RPMI8226 (cell line): ENCODE measurements at places on chromosomes 13 and 19.
A peak's percentile ranks its signal among the peaks of the same experiment; 100 is the strongest.

DNA sequence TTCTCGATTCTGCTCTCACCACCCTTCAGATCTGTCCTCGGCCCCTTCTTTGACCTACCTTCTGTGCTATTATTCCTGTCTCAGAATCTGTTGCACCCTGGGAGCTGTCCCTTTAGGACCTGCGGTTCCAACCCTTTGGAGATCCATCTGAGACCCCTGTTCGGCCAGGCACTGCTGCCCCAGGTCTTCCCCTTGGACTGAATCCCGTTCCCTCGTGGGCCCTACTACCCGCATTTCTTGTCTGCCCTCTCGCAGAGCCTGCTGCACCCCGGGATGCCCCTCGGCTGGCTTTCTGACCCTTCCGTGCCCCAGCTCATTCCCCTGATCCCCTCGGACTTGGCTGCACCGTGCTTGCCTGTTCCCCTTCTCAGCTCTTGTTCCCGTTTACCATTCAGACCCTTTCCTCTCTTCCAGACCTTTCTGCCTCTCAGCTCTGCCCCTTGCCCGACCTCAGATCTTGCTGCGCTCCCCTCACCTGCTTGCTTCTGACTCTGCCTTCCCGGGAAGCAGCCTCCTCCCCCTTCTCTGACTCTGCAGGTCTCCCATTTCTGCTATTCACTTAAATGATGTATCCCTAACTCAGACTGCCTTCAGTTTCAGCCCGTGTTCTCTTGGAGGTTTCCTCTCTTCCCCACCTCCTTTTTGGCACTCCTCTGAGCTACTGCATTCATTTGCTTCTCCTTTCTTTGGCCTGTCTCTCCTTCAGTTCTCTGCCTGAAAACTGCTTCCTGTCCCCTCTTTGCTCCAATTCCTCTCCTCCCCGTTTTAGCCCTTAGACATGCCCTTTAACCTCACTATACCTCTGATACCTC, 1.1 kb downstream of the ARHGAP35 start:
- DNase-seq, result peak; percentile 21

DNA sequence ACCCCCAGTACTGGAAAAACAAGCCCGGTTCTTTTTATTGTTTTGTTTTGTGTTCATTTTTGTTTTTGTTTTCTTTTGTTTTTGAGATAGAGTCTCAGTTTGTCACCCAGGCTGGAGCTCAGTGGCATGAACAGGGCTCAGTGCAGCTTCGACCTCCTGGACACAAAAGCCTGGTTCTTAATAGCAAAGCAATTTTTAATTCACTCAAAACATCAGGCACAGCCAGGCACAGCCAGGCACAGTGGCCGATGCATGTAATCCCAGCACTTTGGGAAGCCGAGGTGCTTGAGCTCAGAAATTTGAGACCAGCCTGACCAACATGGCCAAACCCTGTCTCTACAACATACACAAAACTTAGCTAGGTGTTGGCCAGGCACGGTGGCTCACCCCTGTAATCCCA, 30.7 kb downstream of the INSR start:
- no peak for DNase-seq

GRCh38 chr13:94712812-94713560, 641 bp upstream of the SOX21 start:
- DNase-seq, result no peak

GRCh38 chr19:7545300-7545699, 9.8 kb downstream of the PNPLA6 start:
- peak; percentile 58 for DNase-seq

DNA sequence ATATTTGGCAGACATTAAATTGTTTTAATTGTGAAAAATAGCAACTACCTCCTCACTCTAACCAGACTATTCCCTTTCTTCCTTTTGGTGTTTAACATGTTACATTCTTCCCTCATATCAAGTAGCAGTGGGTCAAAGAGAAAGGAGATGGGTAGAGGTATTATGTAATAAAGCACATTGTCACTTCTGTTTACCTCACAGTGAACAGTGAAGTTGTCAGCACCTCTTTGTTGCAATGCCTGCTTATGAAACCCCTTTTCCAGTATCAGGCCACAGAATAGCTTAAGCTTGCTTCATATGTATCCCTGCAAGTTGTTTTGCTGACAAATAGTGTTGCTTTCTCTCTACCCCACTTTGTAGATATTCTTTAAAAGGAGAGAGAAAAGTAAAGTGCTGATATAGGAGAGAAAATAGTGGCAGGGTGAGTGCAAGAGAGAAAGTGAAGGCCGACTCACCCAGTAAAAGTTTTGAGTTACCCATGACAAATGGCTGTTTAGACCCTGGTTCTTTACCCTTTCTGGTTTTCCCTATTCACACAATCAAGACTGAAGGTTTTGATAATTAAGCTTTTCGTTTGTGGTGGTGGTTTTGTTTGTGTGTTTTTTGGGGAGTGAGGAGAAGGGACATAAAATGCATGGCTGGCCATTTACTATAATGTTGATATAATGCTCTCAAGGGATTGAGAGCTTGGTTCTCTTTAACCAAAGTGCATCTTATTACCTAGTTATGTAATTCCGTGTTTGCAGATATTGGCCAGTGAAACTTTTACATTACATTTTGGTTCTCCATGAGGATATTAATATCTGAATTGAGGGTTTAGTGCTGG, 3.7 kb downstream of the ITM2B start:
- DNase-seq, result no peak

DNA sequence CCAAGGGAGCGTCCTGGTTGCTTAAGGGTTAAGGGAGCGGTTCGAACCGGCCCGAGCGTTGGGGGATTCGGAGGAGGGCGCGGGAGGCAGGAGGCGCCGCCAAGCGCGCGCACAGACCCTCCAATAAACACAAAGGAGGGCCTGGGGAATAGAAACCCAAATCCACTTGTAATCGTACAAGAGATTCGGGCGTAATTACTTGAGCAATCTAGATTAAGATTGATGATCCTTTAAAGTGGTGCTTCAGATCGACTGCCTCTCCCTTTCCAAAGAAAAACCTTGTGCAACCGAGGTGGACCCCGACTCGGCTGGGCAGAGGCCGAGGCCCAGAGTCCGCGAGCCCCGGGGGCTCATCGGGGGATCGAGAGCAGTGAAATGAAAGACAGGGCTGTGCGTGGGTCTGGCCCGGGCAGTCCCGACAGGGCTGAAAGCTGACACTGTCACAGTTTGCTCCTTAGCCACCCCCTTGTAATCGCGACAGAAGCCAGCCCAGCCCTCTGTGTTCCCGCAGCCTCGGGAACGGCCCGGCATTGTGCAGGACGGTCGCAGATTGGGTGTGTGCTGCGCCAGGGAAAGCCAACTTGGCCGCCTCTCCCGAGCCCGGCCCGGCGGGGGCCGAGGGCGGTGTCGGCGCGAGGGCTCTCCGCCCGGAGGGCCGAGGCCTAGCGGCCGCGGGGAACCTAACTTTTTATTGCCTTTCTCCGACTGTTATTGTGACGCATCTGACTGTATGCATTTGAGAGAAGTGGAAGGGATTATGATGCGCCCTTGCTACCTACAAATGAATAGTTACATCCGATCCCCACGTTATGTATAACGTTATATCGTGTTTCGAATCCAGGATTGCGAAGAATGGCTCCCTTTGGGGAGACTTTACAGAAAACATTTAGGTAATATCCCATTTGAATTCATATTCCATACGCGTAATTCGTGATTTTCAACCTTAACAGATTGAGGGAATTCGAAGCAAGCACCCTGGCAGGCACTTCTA, 5.5 kb downstream of the MAB21L1 start:
- no peak for DNase-seq

DNA sequence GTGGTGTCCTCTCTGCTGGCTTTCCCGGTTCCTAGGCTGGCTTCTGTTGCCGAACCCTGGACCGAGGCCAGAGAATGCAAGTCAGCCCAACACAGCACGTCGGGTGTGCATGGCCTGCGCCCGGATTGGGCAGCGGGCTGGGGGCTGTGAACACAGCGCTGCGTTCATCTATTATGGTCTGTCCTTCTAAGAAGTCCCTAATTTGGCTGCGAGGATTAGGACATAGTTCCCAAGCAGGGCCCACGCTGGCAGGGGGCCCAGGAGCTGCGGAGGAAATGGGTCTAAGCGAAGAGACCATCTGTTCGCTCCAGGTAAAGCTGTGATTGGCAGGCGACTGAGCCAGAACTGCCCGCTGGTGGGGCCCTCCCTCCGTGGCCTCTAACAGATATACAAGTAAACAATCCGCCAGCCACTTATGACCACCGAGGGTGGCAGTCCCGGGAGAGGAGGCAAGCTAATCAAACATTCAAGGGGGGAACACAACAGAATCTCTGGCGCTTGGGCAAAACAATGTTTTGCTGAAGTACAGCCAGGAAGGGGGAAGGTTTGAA, 6.0 kb downstream of the SYCE2 start:
- DNase-seq, result no peak

DNA sequence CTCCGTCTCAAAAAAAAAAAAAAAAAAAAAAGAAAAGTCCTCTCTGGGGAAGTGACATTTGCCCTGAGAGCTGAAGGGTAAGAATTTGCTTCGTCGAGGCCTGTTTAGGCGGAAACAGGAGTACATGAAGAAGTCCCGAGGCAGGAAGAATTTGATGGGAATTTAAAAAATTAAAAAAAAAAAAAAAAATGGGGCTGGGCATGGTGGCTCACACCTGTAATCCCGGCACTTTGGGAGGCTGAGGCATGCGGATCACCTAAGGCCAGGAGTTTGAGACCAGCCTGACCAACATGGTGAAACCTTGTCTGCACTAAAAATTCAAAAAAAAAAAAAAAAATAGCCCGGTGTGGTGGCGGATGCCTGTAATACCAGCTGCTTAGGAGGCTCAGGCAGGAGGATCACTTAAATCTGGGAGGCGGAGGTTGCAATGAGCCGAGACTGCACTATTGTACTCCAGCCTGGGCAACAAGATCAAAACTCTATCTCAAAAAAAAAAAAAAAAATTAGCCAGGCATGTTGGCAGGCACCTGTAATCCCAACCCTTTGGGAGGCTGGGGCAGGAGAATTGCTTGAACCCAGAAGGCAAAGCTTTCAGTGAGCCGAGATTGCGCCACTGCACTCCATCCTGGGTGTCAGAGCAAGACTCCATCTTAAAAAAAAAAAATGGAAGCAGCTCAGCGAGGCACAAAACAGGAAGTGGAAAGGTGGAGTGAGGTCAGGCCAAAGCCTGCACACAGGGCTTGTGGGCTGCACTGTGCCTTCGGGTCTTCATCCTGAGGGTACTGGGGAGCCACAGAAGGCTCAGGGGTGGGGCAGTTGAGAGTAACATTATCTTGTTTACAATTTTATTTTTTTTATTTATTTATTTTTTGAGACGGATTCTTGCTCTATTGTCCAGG, 4.9 kb downstream of the BAX start:
- no peak for DNase-seq

DNA sequence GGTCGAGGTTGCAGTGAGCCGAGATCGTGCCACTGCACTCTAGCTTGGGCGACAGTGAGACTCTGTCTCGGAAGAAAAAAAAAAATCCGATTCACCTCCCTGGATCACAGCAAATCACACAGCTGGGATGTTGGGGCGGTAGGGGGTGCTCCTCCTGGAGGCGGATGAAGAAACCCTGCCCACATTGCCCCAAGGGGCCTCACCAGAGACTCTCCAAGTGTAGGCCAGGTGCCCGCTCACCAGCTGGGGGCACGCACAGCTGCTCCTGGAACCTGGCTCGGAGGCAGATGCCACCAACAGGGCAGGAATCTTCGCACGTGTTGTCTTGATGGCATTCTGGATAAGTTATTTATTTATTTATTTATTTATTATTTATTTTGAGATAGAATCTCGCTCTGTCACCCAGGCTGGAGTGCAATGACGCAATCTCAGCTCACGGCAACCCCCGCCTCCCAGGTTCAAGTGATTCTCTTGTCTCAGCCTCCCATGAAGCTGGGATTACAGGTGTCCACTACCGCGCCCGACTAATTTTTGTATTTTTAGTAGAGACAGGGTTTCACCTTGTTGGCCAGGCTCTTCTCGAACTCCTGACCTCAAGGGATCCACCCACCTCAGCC, 3.1 kb downstream of the UQCR11 start:
- DNase-seq, result no peak

DNA sequence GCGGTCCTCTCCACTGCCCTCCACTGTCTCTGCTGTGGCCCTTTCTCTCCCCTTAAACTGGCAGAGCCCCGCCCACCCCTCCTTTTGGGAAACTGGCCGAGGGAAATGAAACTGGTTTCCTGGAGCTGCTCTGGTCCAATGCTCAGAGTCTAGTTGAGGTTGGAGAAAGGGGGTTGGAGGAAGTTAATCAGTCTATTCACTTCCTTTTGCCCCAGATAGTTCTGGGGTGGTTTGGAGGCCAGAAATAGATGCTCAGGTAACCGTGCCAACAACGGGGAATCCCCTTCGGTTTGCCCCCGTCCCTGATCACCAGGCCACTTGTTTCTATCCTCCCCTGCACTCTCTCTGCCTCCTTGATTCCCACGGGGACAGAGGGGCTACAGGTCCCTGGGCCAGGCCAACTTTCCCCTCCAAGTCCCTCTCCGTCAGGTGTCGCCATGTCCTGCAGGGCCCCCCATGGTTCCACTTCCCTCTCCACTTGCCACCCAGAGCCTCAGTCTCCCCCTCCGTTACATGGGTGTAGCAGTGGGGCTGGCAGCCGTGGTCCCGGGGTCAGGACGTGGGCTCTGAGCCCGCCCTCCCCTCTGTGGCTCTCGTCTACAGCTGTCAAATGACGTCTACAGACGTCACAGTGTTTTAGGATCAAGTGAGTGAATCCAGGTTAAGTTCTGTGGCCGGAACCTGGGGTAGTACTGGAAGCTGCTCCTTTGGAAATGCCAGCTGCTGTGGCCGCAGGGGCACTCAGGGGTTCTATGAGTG, at the start of gene IL4I1:
IL4I1 (minus strand) TSS at position 25 of the 759 bp plus-strand sequence. CDS start 727 bp downstream, outside the sequence.
- peak; percentile 70 for DNase-seq

GRCh38 chr19:38879400-38879751, 1.3 kb upstream of the RINL start:
- no peak for DNase-seq

DNA sequence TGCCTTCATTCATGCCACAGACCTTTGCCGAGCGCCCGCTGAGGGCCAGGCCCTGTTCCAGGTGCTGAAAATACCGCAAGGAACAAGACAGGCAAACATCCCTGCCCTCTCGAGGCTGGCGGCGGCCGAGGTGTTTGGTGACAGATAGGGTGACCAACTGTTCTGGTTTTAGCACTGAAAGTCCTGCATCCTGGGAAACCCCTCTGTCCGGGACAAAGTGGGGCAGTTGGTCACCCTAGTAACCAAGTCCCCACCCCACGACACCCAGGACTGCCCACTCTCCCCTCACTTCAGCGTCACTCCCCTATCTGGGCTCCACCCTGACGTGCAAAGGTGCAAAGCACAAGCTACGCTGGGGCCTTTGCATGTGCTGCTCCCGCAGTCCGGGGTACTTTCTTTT, 17.3 kb downstream of the ZBTB7A start:
- DNase-seq, result no peak

DNA sequence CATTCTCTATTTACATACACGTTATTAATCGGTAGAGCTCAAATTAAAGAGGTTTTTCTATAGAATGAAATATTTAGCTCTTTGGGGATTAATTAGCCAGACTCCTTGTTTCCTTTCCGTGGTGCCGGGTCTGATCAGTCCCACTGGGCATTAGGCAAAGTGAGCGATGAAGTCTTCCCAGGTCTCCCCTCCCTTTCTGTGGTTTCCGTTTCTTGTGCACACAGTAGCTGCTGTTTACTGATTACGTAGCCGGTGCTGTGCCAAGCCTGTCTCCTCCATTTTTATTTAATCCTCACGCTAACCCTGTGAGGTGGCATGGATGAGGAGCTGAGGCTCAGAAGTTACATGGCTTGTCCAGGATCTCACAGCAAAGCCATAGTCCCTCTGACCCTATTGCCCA, 9.0 kb downstream of the SLC25A15 start:
- DNase-seq, result no peak
